AG04450 (cell line): ENCODE measurements at places on chromosomes 3 and 15.

GRCh38 chr3:107600780-107601179, 78.0 kb downstream of the BBX start:
- DNase-seq = no peak

GRCh38 chr15:76380249-76380648, 43.7 kb downstream of the ISL2 start:
- no peak for DNase-seq

DNA sequence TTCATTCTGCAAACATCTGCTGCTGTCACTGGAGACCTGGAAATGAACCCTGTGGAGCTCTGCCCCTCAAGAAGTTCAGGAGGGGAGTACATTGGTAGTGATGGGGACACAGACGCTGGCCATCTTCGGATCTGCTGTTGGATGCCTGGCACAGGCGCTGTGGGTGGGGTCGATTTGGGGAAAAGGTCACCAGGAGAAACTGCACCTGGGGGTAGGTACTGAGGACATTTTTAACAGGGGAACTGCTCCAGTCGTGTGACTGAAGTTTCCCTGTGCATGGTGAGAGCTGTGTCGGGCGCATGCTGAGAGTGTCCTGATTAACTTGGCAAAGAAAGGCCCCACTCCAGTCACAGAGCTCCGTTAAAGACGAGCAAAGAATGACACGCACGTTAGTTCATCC, 3.4 kb downstream of the UROC1 start:
- DNase-seq = no peak

- no peak for DNase-seq
Observed at GRCh38 chr15:37136666-37137065, 36.3 kb upstream of the MEIS2 start.

- DNase-seq = no peak
Observed at GRCh38 chr3:27114684-27115083, 254.5 kb downstream of the NEK10 start.

GRCh38 chr15:94272251-94272898, 41.0 kb downstream of the MCTP2 start:
- DNase-seq = no peak

DNA sequence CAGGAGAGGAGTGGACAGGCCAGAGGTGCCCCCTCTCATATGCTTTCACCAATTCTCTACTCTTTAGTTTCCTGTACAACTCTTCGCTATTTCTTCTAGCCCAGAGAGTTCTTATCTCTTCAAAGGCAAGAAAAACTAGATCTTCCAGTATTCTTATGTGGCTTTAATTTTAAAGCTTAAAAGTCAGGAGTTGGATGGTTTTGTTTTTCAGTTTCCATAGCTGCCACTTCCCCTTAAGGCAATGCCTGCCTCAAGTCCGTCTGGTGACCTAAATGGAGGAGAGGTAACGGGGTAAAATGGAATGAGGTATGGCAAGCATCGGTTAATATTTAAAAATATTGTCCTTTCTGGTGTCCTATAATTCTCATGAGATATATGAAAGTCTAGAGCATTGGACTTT, 11.4 kb upstream of the VGLL3 start:
- DNase-seq = no peak

DNA sequence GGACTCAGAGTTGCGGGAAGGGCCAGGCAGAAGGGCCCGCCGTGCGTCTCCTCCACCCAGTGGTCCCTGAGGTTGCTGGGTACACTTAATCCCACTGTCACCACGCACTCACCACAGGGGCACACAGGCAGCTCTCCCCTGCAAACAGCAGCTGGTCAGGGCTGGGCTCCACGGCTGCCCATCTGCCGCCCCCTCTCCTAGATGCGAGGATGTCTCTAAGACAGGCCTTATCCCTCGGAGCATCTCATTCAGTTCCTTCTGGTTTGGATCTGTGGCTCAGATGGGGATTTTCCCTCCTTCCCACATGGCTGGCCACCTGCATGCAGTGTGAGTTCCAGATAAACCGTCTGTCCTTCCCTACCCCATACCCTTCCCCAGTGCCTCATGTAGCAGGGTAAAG, 26.3 kb downstream of the MRPS11 start:
- DNase-seq = no peak

GRCh38 chr3:66378256-66378655, 122.6 kb downstream of the LRIG1 start:
- DNase-seq = no peak

- no peak for DNase-seq
Observed at GRCh38 chr3:157669416-157669815, 166.2 kb upstream of the VEPH1 start.

- no peak for DNase-seq
Observed at GRCh38 chr3:69339760-69340159, 46.1 kb downstream of the FRMD4B start.
